Fibroblast of villous mesenchyme (primary cell): ENCODE measurements at places on chromosomes 13 and 19. TPM values are rescaled to one million over a fixed set of nuclear protein-coding genes. Genes with fewer than 3 reads are reported as not detected.

GNA15 gene
- total RNA-seq, result under 0.01 and 0.32 TPM in 2 replicates

NLRP12 gene
- total RNA-seq, result not detected in 2 replicates

ZFP82 gene
- total RNA-seq, result 3.5 and 8.2 TPM in 2 replicates

ZNF560 gene
- 0.86 and 0.97 TPM in 2 replicates for total RNA-seq

CYP4F2 gene
- not detected in 2 replicates for total RNA-seq

GRCh38 chr19:27955485-27956480 is 1257.2 kb downstream of the UQCRFS1 start:
- DNase-seq, result no peak

DNA sequence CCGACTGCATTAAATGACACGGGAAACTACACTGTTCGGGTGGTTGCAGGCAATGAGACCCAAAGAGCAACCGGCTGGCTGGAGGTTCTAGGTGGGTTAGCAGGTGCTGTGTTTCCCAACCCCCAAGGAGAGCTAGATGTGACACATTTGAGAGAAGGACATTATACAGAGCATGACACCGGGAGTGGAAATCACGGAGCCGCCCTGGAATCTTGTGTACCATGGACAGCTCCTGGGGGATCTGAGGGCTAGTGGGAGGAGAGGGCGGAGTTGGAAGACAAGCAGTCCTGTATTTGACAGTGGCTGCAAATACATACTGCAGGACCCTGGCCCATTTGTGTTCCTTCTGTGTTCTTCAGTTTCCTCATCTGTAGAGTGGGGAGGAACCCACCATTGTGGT is 2.3 kb downstream of the CEACAM18 start:
- peak; percentile 14 for DNase-seq

DNA sequence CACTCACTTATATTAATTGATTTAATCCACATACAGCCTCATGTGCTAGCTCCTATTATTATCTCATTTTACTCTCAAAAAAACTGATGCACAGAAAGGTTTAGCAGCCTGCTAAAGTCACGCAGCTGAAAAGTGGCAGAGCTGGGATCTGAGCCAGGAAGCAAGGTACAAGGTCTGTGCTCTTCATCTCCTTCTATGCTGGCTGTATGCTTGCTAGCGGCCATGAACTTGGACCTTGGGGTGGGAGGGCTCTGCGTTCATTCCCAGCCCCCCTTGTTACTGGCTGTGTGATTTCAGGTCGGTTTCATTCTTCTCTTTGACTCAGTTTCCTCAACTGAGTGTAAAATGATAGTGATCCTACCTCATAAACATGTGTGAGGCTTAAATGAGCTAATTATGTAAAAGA is 69.8 kb downstream of the ALOX5AP start:
- DNase-seq, result no peak

GRCh38 chr19:6234527-6234926 is 45.2 kb downstream of the MLLT1 start:
- DNase-seq, result no peak

GRCh38 chr19:15315101-15315500 is 17.2 kb downstream of the BRD4 start:
- DNase-seq, result no peak

DNA sequence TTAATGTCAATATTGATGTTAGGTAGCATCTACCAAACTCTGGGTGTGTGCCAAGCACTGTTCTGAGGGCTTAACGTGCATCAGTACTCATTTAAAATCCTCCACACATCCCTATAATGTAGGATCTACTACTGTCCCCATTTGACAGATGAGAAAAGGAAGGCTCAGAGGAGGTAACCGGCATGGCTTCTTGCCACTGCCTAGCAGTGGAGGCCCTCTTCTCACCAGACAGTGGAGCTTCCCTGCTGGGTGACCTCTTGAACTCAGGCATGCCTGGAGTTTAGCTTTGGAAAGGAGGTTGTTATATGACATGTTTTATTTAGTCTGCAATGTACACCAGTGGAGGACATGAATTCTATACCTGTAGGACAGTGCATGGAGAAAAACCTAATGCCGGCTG is 2.1 kb downstream of the SPATA13 start:
- DNase-seq, result no peak

DNA sequence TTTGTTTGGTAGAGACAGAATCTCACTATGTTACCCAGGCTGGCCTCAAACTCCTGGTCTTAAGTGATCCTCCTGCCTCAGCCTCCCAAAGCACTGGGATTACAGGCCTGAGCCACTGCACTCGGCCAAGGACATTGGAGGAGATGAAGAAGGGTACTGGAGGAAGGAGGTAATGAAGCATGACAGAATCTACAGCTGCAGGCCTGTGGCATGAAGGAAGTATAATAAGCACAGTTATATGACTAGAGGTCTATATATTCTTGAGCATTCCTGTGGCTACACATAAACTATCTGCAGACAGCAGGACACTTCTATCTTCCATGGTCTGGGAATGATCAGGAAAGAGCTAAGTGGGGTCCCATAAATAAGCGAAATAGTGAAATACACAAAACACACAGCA is 18.2 kb downstream of the ZNF565 start:
- DNase-seq, result no peak

GRCh38 chr19:38812841-38813320 is at the start of gene LGALS4:
LGALS4 (minus strand) TSS chr19:38812945; CDS start chr19:38812886, 59 bp downstream.
- no peak for DNase-seq

DNA sequence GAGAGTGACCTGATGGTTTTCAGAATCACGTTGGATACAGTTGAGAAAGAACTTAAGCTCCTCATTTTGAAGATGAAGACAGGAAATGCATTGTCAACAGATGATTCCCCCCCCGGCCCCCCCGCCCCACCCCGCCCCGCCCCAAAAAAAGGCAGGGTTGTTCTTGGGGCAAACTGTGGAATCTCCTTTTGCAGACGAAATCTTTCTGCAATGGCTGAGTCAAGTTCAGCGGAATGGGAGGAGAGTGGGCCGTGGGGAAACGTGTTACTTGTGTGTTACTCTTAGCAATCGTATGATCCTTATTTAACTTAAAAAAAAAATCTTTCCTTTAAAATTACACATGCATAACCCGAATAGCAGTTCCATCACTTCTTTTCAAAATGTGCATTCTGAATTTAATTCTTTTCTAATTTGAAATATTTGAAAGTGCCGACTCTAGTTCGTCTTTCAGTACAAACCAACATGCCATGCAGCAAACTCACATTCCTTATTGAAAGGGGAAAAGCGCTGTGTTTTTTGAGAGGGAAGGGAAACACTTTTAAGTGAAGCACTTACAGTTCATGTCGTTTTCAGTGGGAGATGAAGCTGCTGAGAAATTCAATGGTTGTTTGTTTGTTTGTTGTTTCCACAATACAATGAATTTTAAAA is 348.5 kb upstream of the ARGLU1 start:
- no peak for DNase-seq

DNA sequence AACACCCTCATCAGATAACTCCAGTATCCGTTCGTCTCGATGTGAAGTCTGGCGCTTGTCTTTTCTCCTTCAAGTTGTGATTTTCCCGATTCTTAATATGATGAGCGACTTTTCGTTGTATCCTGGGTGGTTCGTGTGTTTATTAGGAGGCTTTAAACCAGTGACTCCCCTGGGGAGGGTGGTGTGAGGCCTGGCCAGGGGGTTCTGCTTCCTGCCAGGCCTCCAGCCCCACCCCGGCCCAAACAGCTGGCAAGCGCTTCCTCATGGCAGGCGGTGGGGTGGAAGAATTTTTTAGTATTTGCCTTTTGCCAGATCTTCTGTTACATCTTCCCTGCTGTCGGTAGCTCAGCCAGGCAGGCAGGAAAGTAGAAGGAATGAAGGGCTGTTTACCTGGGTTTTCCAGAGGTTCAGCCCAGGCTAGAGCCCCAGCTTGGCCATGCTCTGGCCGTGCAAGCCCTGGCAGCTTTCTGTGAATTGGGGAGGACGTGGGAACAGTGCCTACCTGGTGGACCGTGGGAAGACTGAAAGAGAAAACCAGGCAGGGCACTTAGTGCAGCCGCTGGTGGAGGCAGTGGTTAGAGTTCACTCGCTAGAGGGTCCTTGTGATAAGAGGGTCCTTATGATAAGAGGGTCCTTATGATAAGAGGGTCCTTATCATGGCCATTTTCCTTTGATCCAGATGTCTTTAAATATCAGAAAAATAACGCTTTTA is 37.7 kb upstream of the DCUN1D2 start:
- DNase-seq, result no peak

- DNase-seq, result peak; percentile 52
Measured at GRCh38 chr13:108227651-108228272, 9.6 kb downstream of the ABHD13 start.

DNA sequence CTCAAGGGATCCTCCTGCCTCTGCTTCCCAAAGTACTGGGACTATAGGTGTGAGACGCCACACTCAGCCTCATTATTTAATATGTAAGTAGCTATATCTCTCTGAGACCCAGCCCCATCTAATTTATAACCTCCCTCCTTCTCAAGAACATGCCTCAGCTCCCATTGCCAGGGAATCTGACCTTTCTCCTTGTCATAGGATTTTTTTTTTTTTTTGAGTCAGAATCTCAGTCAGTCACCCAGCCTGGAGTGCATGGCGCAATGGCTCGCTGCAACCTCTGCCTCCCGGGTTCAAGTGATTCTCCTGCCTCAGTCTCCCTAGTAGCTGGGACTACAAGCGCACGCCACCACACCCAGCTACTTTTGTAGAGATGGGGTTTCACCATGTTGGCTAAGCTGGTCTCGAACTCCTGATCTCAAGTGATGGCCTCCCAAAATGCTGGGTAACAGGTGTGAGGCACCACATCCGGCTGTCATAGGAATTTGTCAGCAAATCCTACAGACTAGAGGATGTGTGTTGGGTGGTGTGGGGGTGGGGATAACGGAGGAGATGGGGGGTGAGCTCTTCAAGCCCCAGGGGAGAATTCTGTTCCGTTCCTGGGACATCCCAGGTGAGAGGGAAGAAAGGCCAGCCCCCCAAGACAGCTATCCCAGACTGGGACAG is 5.1 kb upstream of the EPS8L1 start:
- no peak for DNase-seq
